ENCODE measurements at places on chromosomes 11 and 22.

DNA sequence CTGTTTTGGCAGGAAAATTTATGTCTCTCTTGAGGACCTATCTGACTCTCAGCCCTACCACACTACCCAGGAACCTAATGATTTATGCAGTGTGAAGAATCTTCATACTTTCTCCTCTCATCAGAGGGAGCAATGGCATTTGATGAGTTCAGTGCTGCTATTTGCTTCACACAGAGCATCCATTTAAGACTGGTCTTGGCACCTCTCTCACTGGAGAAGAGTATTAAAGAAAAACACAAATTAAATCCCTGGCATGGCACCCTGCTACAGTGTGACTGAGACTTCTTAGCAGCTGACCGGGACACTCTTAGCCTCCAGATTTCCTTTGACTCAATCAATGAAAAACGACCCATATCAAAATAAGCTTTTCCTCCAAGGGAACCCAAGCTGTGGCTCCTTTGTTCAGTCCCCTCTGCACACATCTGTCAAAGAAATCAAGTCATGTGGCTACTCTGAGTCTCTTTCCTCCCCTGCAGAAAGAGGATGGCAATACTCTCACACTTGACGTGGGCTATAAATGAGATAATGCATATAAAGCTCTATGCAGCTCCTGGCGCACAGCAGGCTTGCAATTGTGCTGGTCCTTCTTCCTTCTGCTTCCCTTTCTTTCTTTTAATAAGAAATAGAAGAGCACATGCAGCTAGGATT lies 186.1 kb upstream of the E2F8 start:
- DNase-seq: no peak

- no peak for DNase-seq
Measured at GRCh38 chr11:70493891-70494290, 95.6 kb downstream of the CTTN start.

GRCh38 chr11:17171343-17171742 lies 36.4 kb downstream of the PIK3C2A start:
- DNase-seq: no peak

GRCh38 chr11:126805870-126806269 lies 194.7 kb downstream of the KIRREL3 start:
- no peak for DNase-seq

DNA sequence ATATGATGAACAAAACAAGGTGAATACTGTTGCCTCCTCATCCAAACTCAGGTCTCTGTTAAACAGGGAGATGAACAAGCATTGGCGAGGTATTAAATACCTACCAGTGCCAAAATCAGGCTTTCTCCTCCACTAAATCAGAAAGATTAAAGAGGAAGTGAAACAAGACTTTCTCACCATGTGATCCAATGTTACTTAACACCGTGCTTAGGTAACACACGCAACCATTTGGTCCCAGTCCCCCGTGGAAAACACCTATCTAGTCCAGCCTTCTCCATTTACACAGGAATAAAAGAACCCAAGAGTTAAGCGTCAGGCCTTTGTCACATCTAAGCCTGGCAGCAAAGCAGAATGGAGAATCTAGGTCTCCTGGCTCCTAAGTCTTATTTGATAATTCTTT lies 34.5 kb downstream of the TENM4 start:
- no peak for DNase-seq

DNA sequence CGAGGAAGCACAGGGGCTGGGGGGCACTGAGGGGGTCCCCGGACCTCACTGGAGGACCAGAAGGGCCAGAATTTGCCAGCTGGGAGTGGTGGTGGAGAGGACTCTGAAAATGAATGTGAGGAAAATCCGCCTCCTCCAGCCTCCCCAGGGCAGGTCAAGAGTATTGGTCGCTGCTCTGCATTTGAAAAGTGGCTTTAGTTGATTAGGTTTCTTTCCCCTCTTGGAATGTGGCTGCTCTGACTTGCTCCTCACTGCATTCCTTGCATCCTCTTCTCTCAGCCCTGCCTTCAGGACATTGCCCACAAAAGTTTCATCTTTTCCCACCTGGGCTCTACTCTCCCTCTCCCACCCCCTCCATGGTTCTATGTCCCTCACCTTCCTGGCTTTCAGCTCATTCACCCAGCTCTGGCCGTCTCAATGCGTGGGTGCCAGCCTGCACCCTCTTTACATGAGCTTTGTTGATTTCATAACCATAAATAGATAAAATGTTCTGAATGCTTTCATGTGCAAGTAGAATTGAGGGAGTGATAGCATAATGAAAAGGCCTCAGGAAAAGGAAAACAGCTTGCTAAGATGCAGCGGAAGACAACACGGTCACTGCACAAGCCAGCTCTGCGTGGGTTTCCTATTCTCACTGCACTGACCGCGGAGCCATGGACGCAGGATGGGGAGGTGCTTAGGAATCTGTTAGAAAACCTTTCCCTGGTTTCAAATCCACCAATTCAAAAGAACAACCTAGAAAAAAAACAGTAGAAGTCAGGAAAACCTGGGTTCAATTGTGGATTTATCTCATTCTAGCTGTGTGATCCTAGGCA lies 6.5 kb upstream of the NPAS4 start:
- DNase-seq: no peak

- no peak for DNase-seq
Measured at GRCh38 chr22:40081662-40082061, 86.9 kb downstream of the FAM83F start.

GRCh38 chr11:17643506-17644405 lies 75.6 kb upstream of the MYOD1 start:
- no peak for DNase-seq

DNA sequence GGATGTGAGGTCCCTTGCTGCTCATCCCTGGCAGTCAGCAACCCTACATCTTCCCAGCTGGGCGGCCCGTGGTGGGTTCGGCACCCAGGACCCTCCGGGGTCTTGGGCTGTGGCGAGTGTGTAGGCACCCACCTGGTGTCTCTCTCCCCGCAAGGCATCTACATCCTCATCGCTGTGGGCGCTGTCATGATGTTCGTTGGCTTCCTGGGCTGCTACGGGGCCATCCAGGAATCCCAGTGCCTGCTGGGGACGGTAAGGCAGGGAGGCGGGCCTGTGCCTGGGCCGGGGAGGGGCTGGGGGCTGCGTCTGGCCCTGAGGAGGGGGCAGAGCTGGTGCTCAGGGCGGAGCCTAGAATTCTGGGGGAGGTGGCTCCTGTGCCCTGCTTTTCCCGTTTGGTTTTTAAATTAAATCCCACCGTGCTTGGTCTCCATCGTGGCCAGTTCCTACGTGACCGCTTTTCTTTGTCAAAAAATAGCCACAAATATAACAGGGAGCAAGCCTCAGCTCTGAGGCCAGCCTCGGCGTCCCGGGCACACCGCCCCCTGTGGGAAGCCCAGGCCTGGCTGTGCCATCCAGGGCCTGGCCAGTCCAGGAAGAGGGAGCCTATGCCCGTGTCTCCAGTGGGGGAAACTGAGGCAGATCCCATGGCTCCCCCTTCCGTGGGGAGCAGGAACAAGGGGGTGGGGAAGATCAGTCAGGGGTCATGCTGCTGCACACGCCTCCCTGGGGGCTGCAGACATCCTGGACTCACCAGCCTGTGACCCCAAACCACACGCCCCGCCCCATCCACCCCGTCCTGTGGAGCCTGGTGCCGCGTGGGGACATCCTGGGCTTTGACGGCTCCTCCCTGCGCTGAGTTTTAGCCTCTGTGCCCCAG lies 6.4 kb upstream of the TSSC4 start:
- DNase-seq: no peak

DNA sequence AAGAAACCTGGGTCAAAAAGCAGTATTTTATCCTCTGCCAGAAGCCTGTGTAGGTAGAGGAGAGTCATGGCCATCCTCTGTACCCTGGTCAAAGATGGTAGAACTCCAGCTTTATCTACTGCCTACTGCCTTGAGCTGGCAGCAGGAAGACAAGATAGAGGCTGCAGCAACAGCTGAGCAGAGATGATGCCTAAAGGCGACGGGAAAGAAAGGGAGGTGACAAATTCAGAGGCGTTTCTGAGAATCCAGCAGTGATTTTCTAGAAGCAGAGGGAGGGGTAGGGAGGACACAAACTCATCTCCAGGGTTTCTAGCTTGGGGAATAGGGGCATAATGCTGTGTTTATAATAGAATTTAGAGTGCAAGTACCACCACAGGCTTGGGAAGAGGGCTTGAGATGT lies 15.5 kb upstream of the C1QTNF4 start:
- DNase-seq: no peak

- no peak for DNase-seq
Measured at GRCh38 chr11:36988556-36988955, 390.5 kb upstream of the RAG2 start.

DNA sequence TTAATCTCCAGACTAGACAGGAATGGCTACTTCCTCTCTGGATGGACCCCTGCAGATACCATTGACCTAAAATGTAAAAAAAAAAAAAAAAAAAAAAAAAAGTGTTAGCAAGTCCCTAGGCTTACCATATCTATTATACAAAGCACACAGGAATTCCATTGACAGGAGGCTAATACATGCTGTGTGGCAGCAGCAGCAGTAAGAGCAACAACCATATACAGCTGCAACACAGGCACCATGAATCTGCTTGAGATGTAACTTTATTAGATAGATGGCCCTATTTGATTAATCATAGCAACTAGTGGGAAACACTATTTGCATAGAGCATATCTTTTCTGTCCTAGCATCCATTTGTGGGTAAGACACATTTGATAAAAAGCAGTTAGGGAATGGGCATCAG lies 1447.1 kb downstream of the FAM181B start:
- no peak for DNase-seq

- DNase-seq: no peak
Measured at GRCh38 chr22:49689255-49689770, 138.4 kb downstream of the BRD1 start.

DNA sequence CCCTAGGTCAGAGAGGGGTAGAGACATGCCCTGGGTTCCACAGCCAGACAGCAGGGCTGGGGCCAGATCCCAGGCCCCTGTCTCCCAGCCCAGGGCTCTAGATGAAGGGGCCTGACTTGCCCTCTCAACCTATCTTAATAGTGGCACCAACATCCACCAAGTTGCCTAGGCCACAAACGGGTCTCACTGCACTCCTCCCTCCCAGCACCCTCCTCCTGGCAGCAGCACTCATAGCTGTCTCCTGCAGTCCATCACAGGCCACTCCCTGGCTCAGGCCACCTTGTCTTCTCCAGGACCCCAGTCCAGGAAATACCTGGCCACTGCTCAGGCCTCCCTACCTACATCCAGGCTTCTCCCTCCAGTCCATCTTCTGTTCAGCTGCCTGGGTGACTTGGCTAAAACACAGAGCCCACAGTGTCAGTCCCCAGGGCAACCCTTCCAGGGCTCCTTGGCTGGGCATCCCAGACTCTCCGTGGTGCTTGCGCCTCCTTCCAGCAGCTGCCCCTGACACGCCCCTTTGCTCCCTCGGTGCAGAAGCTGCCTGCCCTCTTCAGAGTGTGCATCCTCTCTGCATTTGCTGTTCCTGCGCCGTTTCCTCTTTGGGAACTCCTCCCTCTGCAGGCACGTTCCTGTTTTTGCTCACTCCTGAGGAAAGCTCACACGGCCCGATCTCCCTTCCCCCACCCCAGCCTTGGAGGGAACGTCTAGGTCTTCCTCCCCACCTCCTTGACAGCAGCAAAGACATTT lies 40.5 kb downstream of the LRRC32 start:
- no peak for DNase-seq
